ENCODE measurements at places on chromosomes 12 and 14.
A peak's percentile ranks its signal among the peaks of the same experiment; 100 is the strongest.

- DNase-seq, result peak; percentile 34
These were observed 840 bp downstream of the PNP start for GRCh38 chr14:20469890-20470602.

- no peak for DNase-seq
These were observed 64.7 kb upstream of the STAC3 start for GRCh38 chr12:57315681-57316080.

GRCh38 chr12:94740601-94741362, 90.4 kb upstream of the TMCC3 start:
- DNase-seq, result no peak

GRCh38 chr12:65568517-65568916, 255.8 kb upstream of the HMGA2 start:
- no peak for DNase-seq

GRCh38 chr12:75366629-75367028, 24.3 kb upstream of the GLIPR1L2 start:
- DNase-seq, result no peak

DNA sequence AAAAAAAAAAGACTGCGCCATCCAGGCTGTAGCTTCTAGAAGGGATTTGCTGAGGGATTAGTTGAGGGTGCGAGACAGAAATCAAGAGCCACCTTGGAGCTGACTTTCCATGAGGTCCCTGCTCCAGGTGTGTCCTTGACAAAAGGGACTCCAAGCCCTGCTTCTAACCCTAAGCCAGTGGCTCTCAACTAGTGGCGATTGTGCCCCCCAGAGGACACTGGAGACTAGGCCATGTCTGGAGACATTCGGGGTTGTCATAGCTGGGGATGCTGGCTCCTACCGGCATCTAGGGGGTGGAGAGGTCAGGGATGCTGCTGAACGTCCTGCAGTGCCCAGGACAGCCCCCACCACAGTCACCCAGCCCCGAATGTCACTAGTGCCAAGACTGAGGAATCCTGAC, 40.6 kb downstream of the SPRING1 start:
- no peak for DNase-seq

DNA sequence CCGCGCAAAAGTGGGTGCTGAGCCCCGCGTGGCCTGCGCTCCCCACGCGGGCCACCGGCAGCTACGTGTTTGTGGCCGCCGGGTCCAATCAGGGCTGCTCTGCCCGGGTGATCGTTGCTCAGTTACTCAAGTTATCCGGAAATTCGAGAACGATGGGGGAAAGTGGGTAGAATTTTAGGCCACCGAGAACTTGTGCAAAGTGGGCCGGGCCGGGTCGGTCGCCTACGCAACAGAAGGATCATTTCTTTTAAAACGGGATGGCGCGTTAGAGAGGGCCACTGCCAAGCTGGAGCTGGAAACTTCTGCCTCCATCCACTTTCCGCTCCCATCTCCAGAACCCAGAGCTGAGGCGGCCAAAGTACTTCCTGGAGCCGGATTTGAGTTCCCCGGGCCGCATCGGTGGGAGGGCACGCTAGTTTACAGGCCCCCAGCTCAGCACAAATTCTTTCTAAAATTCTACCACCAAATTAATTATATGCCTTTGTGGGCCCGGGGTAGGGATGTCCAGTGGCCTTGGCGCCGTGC, 3.5 kb downstream of the RFX4 start:
- DNase-seq, result no peak

GRCh38 chr12:29149691-29150281, 708 bp downstream of the FAR2 start:
- DNase-seq, result peak; percentile 22

GRCh38 chr12:65808580-65808979, 15.7 kb upstream of the HMGA2 start:
- DNase-seq, result no peak

GRCh38 chr12:90428465-90428864, 526.5 kb downstream of the CCER1 start:
- no peak for DNase-seq

GRCh38 chr12:14390870-14391530, 25.5 kb downstream of the ATF7IP start:
- no peak for DNase-seq

DNA sequence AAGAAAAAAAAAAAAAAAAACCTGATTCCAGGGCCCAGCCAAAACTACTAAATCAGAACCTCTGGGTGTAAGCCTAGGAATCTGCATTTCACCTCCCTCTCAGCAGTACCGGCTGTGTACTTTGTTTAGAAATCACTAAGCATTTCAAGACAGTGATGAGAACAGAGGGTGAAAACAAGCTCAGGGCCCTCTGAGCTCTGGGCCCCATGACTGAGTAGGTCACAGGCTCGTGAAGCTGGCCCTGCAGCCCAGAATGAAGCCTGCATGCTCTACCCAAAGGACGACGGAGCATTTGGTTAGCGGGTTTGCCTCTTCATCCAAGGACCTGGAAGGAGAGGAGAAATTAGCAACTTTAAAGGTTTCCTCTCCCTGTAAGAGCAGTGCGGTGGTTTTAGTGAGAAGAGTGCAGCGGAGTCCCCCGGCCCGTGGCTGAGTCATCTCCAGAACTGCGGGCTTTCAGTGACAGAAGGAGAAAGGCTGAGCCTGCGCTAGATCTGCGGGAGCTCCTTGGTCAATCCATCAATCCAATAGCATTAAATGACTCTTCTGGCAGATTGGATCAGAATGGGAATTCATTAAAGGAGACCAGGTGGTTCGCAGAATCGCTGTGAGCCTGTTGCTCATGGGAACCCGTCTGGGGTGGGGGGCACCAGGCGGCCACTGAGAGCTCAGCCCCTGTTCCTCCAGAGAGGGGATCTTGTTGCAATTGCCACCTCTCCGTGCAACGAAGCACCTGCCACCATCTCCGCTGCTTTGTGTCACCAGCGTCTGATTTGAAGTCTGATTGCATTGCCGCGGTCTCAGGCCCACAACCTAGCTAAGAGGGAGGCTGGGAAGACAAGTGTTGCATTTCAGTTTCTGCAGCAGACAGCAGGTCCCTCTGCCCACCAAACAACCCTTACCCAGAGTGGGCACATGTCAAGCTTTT, 7.3 kb downstream of the IL31 start:
- no peak for DNase-seq

- no peak for DNase-seq
These were observed 56.0 kb downstream of the PPP2R5C start for GRCh38 chr14:101817501-101818001.

DNA sequence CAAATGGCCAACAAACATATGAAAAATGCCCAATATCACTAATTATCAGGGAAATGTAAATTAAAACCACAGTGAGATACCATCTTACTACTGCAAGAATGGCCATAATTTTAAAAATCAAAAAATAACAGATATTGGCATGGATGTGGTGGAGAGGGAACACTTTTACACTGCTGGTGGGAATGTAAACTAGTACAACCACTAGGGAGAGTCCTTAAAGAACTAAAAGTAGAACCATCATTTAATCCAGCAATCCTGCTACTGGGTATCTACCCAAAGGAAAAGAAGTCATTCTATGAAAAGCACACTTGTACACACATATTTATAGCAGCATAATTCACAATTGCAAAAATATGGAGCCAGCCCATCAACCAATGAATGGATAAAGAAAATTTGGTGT, 459.7 kb downstream of the GXYLT1 start:
- DNase-seq, result no peak

DNA sequence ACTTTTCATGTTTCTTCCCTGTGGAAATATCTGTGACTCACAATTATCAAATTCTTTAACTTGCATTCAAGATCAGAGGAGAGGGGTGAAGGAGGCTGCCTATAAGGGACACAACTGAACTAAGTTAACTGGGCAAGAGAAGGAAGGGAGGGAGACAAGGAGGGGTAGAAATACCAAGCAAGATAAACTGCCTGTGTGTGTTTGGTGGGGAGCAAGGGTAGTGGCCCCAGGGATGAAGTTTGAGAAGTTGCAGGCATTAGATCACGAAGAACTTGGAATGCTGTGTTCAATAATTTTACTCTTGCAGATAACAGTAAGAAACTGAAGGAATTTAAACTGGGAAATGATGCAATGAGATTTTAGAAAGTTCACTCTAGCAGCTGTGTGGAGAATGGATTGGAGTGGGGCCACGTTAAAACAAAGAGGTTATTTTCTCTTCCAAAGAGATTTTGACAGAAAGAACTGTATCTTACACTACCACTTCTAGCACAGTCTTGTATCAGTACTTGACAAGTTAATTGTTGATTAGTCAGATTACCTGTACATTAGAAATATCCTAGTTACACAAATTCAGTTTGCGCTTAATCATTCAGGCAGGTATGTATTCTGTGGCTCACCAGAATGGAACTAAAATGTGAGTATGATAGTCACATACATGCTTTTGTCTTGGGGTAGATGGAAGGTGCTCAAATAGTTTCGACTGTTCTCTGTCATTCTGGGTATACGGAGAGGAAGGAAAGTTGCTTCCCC, 7.4 kb downstream of the PKP2 start:
- DNase-seq, result no peak

- DNase-seq, result no peak
These were observed 50.6 kb downstream of the NCOR2 start for GRCh38 chr12:124516850-124517249.

GRCh38 chr12:127998988-127999387, 268.0 kb upstream of the TMEM132C start:
- DNase-seq, result no peak

GRCh38 chr12:54207539-54208294, 18.9 kb upstream of the SMUG1 start:
- peak; percentile 68 for DNase-seq

- peak; percentile 24 for DNase-seq
These were observed 706 bp upstream of the PEX5 start for GRCh38 chr12:7188562-7189397.

- DNase-seq, result no peak
These were observed 8.7 kb downstream of the NGDN start for GRCh38 chr14:23478109-23478759.

DNA sequence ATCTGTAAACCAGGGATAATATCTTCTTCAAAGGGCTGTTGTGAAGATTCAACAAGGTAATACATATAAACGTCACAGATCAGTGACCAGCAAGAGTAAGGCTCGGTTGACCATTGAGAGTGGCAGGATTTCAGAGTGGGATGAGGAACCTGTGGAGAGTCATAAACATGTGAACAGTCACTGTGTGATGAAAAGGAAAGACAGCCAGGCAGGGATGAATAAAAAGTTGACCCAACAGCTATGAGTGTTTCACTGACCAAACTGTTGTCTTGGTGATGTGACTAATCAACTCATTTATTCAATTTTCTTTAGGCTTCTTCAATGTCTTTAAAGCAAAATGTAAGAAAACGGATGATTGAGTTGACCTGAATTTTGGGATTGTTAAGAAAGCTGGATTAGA, 8.6 kb upstream of the FRMD6 start:
- no peak for DNase-seq

DNA sequence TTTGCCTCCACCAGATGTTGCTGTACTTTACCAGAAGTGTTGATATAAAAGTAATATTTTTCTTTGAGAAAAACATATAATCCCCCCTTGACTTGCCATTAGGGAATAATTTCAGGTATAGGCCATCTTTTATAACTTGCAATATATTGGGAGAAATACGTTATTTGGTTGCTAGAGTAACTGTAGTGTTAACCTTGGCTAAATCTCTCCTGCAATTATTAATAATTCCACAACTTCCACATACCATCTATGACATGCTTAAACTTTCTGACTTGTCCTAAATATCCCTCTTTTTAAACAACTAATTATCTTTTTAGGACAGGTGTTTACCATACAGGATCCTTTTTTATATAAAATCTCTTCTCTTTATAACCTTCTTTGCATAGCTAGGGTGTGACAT, 1048.2 kb downstream of the SLC16A7 start:
- no peak for DNase-seq

- DNase-seq, result no peak
These were observed 230.8 kb upstream of the NPAS3 start for GRCh38 chr14:32707742-32708500.

GRCh38 chr12:20211541-20211940, 156.8 kb upstream of the PDE3A start:
- no peak for DNase-seq

DNA sequence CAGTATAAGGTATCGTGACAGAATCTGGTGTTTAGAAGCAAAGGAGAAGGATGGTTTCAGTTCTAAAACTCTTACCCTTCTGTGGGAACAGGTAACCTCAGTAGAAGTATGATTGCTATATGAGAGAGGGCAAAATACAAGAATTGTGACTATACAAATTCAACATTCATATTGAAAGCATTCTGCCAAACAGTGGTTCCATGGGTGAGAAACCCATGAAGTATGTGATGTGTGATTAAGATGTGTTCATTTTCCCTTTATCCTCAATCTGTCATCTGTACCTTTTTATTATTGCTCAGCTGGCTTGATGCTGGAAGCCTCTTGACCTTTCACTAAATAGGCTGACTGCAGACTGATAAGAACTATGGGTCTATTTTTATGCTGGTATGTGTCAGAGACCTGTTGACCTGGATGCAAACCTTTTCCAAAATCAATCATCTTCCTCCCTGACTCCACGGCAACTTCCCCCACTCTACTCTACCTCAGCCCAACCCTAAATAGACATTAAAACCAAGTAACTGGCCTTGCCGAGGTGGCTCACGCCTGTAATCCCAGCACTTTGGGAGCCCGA, 109.6 kb downstream of the STXBP6 start:
- no peak for DNase-seq

- no peak for DNase-seq
These were observed 7.0 kb downstream of the NOC4L start for GRCh38 chr12:132151145-132151765.

- DNase-seq, result no peak
These were observed 29.0 kb downstream of the NFKBIA start for GRCh38 chr14:35375558-35376025.

- DNase-seq, result no peak
These were observed 48.3 kb downstream of the NFKBIA start for GRCh38 chr14:35355981-35356841.

DNA sequence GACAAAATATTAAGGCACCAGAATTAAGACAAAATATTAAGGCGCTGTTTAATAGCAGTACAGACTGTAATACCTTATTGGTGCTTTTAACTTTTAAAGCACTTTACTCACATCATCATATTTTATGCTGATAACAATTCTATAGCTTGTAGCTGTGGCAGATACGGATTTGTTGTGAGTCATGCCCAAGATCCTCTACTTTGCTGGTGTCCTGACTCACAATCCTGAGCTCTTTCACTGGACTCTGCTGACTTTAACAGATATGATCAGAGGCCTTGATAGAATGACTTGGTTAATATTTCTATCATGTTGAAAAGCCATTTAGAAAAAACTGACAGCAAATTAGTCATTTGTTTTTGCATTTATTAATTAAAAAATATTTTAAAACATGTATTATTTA, 99.0 kb upstream of the PKP2 start:
- no peak for DNase-seq

DNA sequence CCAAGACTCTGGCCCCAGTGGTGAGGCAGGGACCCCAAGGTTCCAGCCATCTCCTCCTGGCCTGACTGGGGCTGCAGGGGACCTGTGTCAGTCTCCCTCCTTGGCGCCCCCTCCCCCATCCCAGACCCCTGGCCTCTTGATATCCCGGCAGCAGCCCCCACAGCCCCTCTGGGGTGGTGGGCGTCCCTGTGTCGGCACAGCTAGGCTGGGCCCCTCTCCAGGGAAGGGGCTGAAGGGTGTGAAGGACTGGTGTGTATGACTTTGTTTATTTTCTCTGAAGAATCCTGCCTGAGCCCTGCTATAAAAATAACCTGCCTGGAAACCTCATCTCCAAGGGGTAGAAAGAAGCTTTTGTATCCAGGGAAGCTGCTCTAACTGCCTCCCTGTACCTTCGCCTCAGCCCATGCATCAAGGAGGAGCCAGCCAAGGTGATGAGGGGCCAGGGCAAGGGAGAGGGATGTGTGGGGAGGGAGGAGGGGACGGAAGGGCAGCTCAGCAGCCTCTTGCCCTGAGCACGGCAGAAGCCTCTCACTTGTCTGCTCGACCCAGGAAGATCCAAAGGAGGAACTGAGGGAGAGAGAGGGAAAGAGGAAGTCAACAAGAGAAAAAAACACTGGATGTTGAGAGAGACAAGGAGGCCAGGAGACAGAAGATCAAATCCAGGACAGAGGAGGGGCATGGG, 25.4 kb upstream of the COL2A1 start:
- no peak for DNase-seq

Measured in GM12891 (cell line).